Ammon's horn (tissue), 1 donor: ENCODE measurements at places on chromosomes 3 and 15.
A peak's percentile ranks its signal among the peaks of the same experiment; 100 is the strongest.

GRCh38 chr3:126835472-126836219 is 131.6 kb downstream of the CHCHD6 start:
- DNase-seq, result peak; percentile 64

- no peak for DNase-seq
Measured at GRCh38 chr3:189744235-189744634, 113.0 kb downstream of the TP63 start.

DNA sequence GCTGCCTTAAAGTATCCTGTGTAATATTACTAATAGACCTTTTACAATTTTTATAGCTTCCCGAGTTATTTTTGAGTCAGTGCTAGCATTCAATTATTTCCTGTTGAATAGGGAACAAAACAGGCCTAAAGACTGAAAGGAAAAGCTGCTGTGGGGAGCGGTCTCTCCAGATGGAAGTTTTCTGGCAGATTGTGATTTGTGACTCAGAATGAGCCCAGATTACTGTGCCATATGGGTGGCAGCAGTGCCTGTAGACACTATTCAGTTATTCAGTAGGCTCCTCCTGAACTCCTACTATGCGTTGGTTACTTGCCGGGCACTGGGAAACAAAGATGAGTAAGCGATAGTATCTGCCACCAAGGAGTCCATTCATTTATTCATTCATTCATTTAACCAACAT is 211.8 kb downstream of the CHST2 start:
- DNase-seq, result peak; percentile 69

GRCh38 chr3:43640681-43641080 is 18.9 kb upstream of the ANO10 start:
- no peak for DNase-seq
